ENCODE measurements at places on chromosomes 11 and 22.

DNA sequence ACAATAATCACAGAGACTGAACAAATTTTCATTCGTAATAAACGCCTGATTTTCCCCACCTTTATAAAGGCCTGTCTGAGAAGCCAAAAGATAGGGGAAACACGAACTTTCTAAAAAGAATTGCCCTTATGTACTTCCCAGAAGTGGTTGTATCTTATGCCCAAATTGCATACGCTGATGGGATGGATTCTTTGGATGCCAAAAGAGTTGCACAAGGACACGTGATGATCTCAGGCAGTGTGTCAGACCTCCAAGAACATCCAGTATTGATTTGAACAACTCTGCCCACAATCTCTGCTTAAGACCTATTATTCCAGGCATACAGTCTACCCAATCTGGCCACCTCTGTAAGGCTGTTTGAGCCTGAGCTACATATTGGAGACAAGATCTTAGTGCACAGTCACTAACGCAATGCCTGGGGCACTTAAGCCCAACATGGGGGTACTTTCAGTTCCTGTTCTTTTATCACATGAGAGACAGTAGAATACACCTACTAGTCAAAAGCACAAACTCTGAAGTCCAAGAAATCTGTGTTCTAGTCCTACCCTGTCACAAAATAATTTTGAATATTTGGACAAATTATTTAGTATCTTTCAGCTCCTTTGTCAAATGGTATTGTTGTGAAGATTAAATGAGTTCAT, 38.9 kb downstream of the OR10A6 start:
- no peak for DNase-seq

- DNase-seq: no peak
Measured at GRCh38 chr22:21051831-21052400, 6.2 kb downstream of the LRRC74B start.

GRCh38 chr11:12854829-12855228, 154.3 kb upstream of the RASSF10 start:
- DNase-seq: no peak

DNA sequence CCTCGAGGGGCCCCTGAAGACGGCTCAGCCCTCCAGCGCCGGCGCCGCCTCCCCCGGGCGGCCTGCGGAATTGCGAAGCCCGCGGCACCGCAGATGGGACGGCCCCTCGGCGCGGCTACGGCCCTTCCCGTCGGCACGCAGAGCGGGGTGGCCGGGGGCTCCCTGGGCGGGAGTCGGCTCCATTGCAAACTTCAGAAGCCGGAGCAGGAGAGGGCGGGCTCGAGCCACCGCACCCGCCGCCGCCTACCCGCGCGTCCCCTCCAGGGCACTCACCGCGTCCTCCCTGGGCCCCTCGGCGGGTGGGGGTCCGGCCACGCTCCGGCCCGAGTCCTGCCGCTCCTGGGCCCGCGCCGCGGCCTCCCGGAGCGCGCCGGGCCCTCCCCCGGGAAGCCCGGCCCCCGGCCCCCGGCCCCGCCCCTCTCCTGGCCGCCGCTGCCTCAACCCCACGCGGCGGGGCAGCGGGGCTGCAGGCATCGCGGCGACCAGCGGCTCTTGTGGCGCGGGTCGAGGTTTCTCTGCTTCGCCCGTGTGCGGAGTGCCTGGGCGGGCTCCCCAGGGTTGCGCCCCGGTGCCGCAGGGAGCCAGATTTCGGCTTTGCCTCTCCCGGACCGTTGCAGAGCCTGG, at the start of gene PACSIN3:
PACSIN3 (minus strand) TSS at position 359 of the 624 bp plus-strand sequence. CDS start 3,707 bp downstream, outside the sequence.
- peak; percentile 47 for DNase-seq

GRCh38 chr22:38681582-38682335, at the start of gene TOMM22:
Gene TOMM22 (plus strand): TSS chr22:38681957. CDS start chr22:38681979, 22 bp downstream.
- DNase-seq: peak; percentile 80

DNA sequence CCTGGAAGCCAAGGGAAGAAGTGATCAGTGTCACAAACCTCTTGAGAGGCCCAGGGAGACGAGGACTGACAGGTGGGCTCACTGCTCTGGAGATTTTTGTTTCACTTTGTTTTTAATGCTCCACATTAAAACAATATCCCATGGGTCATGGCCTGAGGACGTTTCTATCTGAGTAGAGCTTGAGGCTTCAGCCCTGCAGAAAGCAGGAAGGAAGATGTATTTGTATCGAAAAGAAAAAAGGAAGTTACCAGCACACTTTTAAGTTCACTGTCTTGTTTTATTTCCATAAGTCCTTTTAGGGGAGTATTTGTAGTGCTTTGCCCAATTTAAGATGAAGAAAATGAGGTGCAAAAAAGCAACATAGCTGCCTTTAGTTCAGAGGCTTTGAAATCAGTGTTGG, 191.1 kb downstream of the GRIK4 start:
- no peak for DNase-seq

- peak; percentile 40 for DNase-seq
Measured at GRCh38 chr11:911031-911889, 650 bp upstream of the CHID1 start.

DNA sequence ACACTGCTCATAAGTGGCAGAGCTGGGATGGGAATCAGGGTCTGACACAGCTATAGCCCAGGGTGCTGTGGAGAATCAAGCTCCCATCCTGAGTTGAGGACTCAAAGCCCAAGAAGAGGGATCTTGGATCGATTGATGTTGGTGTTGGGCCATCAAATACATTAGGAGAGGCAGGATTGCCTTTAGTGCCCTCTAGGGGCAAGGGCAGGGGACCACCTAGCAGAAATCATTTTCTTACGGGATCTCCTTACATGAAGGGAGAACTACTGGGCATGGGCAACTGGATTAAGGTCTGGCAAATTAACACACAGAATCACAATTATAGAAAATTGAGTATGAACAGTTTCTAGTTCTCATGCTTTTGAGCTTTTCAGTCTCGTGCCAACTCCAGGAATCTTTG, 24.9 kb upstream of the EMSY start:
- DNase-seq: no peak

- no peak for DNase-seq
Measured at GRCh38 chr22:41094041-41094593, 1.7 kb downstream of the EP300 start.

- DNase-seq: no peak
Measured at GRCh38 chr11:8586184-8586583, 7.8 kb downstream of the STK33 start.

DNA sequence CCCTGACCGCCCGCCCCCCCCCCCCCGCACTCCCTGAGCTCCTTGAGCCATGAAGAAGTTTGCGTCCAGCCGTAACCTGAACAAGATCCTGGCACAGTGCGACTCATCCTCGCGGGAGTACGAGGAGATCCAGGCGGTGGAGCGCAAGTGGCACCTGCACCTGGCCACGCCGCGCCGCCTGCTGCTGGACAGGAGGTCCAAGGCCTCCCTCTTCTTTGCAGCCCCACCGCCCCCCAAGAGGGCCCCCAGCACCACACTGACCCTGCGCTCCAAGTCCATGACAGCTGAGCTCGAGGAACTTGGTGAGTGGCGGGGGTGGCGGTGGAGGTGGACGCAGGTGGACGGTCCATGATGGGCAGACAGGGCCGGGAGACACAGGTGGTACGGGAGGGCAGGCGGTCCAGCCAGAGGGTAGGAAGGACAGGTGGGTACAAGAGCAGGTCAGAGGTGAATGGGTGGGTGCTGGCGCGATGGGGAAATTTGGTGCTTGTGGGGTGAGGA, 32.1 kb upstream of the ACR start:
- no peak for DNase-seq

DNA sequence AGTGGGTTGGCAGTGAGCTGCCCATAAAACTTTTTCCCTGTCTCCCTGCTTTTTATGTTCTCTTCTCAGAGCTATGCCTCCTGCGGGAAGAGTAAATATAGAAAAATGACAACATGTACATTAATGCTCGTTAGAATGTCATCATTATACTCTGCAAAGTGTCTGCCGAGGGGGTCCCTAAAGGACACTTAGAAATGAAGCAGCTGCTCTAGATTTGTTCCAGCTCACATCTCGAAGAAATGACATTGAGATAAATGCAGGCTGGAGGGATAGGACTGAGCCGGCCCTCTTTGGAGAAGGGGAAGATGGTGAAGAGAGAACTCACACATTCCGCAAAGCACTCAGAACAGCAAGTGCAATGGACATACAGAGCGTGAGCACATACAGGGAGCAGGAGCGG, 240.0 kb downstream of the NXPE2 start:
- DNase-seq: no peak

DNA sequence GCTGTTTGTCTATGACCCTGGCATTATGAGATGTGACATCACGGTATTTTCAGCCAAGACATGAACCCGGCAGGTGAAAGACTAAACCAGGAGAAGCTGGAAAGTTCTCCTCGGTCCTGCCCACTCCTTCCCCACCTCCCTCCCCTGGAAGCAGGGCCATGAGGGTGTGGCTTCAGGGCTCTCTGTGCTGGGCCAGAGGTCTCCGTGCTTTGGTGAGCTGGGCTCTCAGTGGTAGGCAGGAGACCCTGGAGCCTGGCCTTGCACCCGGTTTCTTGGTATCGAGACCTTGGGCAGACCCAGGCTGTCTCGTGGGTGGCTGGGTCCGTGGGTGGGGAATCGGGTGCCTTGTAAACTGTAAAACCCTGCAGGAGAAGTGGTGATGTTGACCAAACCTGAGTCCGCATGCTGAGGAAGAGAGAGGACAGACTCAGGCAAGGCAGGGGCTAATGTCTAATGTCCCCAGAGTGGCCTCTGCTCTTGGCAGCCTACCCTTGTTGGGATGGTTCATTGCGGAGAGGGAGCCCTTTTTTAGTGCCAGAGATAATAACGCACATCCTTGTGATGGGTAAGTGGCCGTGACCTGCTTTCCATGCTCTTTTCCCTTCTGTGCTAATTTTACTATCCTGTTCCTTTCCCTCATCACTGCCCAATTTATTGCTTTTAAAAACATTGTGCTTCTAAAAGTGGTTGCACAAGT, 48.6 kb upstream of the PARVG start:
- no peak for DNase-seq

DNA sequence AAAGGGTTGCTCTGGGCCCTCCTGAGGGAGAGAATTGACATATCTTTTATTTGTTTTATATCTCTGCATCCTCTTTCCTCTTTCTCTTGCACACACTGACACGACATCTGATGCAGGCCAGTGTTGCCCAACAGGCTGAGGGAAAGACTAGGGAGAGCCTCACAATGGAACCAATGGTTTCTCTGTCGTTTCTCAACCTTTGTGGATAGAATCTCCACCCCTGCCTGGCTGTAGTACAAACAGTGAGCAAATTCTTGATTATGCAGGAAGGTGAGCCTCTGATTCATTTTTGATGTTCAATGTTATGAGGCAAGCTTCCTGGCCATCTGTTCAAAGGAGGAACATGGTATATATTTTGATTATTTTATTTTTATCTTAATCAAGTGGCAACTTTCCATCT, 49.8 kb upstream of the PLET1 start:
- no peak for DNase-seq

GRCh38 chr11:103736315-103737036, 300.0 kb upstream of the DDI1 start:
- DNase-seq: no peak

DNA sequence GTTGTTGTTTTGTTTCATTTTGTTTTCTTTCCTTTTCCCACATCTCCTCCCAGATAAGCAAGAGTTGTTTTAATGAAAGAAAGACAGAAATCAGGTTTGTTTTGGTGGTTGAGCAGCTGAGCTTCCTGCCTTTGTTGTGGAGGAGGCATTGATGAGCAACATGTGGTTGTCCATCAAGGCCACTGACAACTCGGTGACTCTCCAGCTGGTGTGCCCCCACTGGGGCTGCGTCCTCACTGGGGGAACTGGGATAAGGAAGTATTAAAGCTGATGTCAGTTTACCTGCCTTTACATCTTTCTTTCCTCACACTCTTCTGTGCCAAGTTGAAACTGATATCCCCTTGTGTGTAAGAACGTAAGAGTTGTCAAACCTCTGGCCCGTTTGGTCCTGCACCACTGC, 5.9 kb downstream of the VPS26B start:
- DNase-seq: no peak

- DNase-seq: peak; percentile 70
Measured at GRCh38 chr22:45502215-45503049, at the start of gene FBLN1. Gene FBLN1 (plus strand): TSS chr22:45502883. CDS start chr22:45502986, 103 bp downstream.

GRCh38 chr11:69167130-69167915, 11.6 kb downstream of the SMIM38 start:
- DNase-seq: no peak

DNA sequence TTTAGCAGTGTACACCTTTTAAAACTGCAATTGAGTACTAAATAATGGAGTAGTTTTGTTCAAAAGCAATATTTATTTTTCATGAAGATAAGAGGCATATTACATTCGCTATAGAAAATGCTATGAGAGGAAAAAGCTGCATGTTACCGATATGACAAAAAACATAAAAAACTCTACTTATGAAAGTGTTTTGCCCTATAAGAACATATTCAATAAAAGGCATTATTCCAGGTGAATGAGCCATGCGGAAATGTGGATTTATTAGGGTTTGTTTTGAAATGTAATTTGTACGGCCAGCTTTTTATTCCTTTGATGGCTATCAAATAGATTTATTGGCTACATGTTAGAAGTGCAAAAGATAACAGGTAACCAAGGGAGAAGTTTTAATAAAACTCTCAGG, 129.3 kb upstream of the DDI1 start:
- no peak for DNase-seq

GRCh38 chr11:1485504-1485885, 1.1 kb downstream of the MOB2 start:
- DNase-seq: no peak

- no peak for DNase-seq
Measured at GRCh38 chr22:39946126-39946502, 14.1 kb upstream of the TMA7B start.

DNA sequence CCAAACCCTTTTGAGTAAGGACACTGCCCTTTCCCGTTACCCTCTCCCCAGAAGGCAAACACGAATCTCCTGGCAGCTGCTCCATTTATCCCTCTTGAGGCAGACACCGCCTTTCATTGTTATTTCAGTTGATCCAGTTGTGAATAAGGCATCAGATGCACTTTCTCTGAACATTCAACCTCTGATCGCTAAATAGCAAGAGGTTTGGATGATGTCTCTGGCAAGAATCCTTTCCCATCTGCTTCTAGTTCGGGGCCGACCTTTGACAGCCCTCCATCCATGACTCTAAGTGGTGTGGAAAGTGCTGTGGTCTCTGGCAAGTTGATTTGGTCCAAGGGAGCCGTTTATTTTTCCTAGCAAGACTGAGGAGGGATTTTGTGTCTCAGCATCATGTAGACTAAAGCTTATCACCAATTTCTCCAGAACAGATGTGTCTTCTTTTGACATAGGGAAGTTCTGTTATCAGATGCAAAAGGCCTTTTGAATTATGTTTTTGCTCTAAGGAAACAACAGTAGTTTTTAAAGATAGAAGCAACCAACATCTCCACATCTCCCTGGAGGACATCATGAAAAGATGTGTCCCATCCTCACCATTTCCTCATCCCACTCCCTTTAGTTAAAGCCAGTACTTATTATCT, 123.6 kb downstream of the CCDC34 start:
- no peak for DNase-seq

All from neural crest cell (in vitro differentiated cells).